H1 (cell line): ENCODE measurements at places on chromosomes 12 and 14. TPM values are rescaled to one million over a fixed set of nuclear protein-coding genes. Genes with fewer than 3 reads are reported as not detected.

- no peaks in the 10 kb centered on the region for H3K36me3 ChIP-seq
- peak; percentile 72 for DNase-seq
- no peak overlapping the region for H3K27ac ChIP-seq
- no peak overlapping the region for H3K4me3 ChIP-seq
- no peaks in the 10 kb centered on the region for H3K4me1 ChIP-seq
- H3K27me3 ChIP-seq = no peaks in the 10 kb centered on the region
Measured at GRCh38 chr14:74531467-74531866, 37.9 kb downstream of the ISCA2 start.

DNA sequence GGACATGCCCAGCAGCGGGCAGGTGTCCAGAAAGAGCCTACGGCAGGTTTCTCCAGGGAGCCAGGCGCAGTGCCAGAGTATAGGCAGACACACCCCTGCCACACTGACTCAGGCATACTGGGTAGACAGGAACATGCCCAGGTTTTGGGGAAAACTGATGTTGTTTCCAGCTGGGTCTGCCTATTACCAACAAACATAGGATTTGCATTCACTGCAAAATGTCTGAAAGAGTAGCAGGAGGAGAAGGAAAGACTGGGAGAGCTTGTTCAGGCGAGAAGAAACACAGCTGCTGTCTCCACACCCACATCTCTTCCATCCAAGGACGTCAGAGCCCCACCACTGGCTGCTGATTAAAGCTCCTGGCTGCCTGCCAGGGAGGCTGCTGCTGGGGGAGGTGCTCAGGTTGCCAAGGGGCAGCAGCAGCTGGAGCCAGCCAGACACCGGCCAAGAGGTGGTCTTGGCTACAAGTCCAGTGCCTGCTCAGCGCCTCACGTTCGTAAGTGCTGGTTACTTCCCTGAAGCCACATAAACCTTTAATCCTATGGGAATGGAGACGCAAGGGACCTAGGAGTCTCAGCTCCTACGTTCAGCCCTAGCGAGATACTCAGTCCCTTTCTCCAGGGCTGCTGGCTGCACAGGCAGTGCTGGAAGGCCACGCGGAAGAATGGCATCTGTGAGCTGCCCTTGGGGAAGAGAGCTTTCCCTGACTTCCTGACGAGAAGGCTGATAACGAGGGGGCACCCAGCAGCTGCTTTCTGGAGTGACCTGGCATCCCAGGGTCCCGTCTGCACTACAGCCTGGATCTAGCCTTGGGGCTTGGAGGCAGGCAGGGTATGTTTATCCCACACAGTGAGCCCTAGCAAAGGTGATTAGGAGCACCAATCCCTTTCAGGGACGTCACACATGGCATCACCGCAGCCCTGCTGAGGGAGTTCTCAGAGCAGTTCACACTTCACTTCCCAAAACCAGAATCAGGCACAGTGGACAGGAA lies 58.1 kb downstream of the PLEKHG3 start:
- no peak for DNase-seq
- H3K4me3 ChIP-seq = no peak overlapping the region
- H3K4me1 ChIP-seq = peaks cover 4% of the 10 kb centered on the region
- H3K36me3 ChIP-seq = no peaks in the 10 kb centered on the region
- H3K27ac ChIP-seq = no peak overlapping the region
- H3K27me3 ChIP-seq = no peaks in the 10 kb centered on the region; the same call in 1 of the 2 replicates

- no peaks in the 10 kb centered on the region for H3K4me1 ChIP-seq
- no peak overlapping the region for H3K4me3 ChIP-seq
- H3K27me3 ChIP-seq = no peaks in the 10 kb centered on the region
Measured at GRCh38 chr12:14849661-14850060, 6.3 kb upstream of the ART4 start.

The LRTM2 gene
- not detected in 2 replicates for total RNA-seq

DNA sequence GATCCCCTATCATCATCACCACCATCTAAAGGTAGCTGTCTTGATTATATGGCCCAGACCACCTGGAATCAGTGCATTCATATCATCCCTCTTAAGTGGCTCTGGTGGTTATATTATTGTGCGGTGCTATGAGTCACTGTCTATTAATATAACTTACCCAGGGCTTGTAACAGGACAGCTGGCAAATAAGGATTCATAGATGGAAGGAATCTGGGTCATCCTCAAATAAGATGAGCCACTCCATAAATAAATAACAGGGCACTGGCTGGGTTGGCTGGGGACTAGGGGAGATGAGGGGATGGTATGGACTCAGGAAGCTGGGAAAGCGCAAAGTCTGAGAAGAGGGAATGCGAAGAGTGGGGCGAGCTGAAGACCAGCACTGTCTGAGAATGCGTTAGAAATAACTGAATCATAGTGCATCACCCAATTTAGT lies 216.1 kb downstream of the NUAK1 start:
- H3K4me3 ChIP-seq = no peak overlapping the region
- no peaks in the 10 kb centered on the region for H3K36me3 ChIP-seq
- H3K27me3 ChIP-seq = no peaks in the 10 kb centered on the region
- H3K27ac ChIP-seq = no peak overlapping the region
- no peaks in the 10 kb centered on the region for H3K4me1 ChIP-seq

GRCh38 chr14:32984241-32984930 lies 45.7 kb downstream of the NPAS3 start:
- no peak overlapping the region for H3K4me3 ChIP-seq
- no peak for DNase-seq
- no peaks in the 10 kb centered on the region for H3K27me3 ChIP-seq
- no peak overlapping the region for H3K27ac ChIP-seq
- no peaks in the 10 kb centered on the region for H3K4me1 ChIP-seq

GRCh38 chr14:62181591-62181990 lies 419.4 kb downstream of the SNAPC1 start:
- H3K27me3 ChIP-seq = no peaks in the 10 kb centered on the region
- no peaks in the 10 kb centered on the region for H3K36me3 ChIP-seq
- H3K4me3 ChIP-seq = no peak overlapping the region
- DNase-seq = no peak
- H3K27ac ChIP-seq = no peak overlapping the region
- no peaks in the 10 kb centered on the region for H3K4me1 ChIP-seq
